ENCODE measurements at places on chromosomes 5 and 9.

GRCh38 chr5:167245868-167246267 is 1045.6 kb upstream of the WWC1 start:
- DNase-seq: no peak

- DNase-seq: no peak
Measured at GRCh38 chr5:140549237-140550144, 2.0 kb downstream of the EIF4EBP3 start.

DNA sequence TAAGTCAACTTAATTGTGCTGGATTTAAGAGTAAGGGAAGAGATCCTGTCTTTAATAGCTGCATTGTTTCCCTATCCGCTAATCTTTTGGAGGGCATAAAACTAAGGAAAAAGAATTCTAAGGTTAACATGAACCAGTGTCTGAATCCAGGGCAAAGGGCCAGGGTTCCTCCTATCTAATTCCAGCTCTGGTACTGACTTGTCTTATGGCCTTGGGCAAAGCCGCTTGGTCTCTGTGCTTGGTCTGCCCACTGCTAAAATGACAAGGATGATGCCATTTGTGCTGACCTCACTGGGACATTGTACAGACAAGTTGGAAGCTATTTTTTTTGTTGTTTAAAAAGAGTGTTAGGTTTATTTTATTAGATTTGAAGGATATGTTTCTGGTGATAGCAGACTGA is 334.7 kb upstream of the PIK3R1 start:
- DNase-seq: no peak

- no peak for DNase-seq
Measured at GRCh38 chr9:16640649-16641048, 229.8 kb downstream of the BNC2 start.

DNA sequence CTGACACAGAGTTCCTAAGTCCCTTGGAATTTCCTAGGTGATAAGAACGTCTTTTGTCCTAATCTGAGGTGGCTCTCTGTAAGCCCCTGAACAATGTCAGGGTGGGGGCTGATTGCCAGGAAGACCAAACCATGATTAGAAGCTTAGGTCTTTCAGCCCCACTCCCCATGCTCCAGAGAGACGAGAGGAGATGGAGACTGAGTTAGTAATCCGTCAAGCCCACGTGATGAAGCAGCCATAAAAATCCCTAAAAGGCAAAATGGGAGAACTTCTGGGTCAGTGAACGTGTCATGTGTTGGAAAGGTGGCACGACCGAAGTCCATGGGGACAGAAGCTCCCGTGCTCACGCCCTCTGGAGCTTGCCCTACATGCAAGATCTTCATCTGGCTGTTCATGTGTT is 85.6 kb downstream of the RAD23B start:
- no peak for DNase-seq

- DNase-seq: no peak
Measured at GRCh38 chr9:90805006-90805996, 3.7 kb downstream of the SYK start.

DNA sequence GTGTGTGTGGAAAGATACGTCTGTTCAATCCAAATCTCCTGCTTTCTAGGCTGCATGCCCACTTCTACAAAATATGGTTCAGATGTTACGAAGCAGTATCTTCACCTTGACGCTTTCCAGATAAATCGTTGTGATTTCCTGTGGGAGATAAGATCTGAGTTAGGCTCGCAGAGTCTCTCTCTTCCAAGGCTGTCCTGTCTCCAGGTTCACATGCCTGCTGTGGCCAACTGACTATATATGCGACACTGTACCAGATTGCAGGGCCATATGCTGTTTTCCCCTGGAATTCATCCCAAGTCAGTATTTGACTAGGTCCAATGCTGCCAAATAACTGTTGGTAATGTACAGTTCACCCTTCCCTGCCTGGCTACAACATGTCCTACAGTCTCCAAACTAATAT is 47.9 kb downstream of the TMEM252 start:
- no peak for DNase-seq

GRCh38 chr9:131627326-131627647 is 82.0 kb downstream of the PRRT1B start:
- DNase-seq: no peak

DNA sequence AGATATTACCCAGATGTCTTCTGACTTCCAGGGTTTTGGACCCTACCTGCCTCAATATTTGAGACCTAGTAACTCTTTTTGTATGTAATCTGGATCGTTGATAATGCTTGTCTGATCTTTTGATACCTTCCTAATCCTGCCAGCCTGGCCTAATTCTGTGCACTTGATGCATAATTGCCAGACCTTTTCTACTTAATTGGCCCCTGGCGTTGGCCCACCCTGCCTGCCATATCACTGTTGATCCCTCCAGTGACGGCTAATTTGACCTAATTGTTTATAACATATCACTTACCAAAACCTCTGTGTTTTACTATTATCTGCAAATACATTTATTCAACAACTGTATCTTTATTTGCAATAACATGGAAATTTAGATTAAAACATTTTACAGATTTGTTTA is 49.0 kb downstream of the SLC44A1 start:
- no peak for DNase-seq

DNA sequence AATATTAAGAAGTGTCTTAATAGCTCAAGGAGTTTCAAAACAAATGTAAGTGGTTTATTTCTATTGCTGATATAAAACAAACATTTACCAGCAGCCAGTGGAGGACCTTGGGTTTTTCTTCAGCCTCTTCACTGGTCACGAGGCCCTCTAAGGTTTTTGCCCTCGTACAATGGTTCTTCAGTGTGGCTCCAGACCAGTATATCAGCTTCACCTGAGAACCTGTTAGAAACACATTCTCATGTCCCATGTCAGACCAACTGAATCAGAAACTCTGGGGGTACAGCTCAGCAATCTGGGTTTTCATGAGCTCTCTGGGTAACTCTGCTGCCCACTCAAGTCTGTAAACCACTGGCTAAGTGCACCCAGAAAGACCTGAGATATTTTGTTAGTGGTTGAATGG is 12.9 kb downstream of the WWC1 start:
- no peak for DNase-seq

DNA sequence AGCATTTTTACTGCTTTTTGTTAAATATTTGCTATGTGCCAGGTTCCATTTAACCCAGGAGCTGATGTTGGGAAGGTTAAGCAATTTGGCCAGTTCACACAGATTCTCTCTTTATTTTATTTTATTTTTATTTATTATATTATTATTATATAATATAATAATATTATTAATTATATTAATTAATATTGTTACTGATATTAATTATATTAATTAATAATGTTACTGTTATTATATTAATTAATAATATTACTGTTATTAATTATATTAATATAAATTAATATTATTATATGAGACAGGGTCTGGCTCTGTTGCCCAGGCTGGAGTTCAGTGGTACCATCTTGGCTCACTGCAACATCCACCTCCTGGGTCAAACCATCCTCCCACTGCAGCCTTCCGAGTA is 593.0 kb upstream of the SGCD start:
- no peak for DNase-seq

- DNase-seq: no peak
Measured at GRCh38 chr9:120532891-120533290, 47.1 kb downstream of the CDK5RAP2 start.

DNA sequence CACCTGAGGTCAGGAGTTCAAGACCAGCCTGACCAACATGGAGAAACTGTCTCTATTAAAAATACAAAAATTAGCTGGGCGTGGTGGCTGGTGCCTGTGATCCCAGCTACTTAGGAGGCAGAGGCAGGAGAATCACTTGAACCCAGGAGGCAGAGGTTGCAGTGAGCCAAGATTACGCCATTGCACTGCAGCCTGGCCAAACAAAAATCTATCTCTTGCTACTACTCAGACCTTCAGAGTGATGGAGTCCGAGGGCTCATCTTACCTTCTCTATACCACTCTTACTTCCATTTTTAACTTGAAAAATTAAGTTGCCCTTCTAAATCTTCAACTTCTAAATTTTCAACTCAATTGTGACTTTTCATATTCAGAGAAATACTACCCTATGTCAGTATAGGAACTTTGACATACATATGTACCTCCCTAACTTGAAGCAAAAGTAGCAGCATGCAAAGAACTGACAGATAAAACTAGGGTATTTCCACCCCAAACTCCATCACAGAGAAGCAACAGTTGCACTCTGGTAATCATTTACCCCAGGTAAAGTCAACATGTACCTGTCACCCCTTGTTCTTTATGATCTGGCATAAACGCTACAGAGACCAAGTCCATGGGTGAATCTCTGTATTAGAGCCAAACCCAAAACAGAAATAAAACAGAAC is 11.4 kb downstream of the ZFAND5 start:
- no peak for DNase-seq

DNA sequence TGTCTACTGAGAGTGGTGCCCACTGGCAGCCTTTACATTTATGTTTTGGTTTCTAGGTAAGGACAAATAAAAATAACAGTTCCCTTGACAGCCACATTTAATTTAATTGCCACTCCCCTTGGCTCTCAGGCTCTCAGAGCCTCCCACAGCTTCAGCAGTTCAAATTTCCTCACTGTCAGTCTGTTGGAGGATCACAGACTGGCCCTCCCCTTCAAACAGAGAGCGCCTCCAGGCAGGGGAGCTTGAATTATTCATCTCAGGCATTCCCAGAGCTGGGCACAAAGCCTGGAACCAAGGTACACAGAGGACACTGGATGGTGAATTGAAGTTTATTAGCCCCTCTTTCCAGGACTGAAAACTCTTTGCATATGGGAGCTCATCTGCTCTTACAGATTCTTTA is 407.7 kb downstream of the SPOCK1 start:
- DNase-seq: no peak

- DNase-seq: no peak
Measured at GRCh38 chr5:89994266-89994665, 415.3 kb downstream of the CETN3 start.

GRCh38 chr9:96089452-96090085 is 212.4 kb downstream of the HSD17B3 start:
- DNase-seq: no peak

DNA sequence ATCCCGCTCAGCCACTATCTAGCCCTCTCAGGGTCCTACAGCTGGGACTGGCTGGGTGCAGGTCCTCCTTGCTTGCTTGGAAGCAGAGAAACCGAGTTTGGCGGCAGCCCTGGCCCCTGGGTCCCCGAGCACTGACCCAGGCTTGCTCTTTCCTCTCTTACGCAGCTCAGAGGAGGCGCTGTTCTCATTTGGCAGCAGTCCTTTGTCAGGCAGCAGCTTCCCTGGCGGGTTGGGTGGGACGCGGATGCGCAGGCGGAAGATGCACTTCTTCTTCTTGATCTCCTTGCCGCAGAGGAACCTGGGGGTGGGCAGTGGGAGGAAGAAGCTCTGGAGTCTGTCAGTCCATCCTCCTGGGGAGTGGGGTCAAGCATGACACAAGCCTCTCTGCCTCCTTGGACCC is 14.5 kb downstream of the PHF19 start:
- DNase-seq: no peak

DNA sequence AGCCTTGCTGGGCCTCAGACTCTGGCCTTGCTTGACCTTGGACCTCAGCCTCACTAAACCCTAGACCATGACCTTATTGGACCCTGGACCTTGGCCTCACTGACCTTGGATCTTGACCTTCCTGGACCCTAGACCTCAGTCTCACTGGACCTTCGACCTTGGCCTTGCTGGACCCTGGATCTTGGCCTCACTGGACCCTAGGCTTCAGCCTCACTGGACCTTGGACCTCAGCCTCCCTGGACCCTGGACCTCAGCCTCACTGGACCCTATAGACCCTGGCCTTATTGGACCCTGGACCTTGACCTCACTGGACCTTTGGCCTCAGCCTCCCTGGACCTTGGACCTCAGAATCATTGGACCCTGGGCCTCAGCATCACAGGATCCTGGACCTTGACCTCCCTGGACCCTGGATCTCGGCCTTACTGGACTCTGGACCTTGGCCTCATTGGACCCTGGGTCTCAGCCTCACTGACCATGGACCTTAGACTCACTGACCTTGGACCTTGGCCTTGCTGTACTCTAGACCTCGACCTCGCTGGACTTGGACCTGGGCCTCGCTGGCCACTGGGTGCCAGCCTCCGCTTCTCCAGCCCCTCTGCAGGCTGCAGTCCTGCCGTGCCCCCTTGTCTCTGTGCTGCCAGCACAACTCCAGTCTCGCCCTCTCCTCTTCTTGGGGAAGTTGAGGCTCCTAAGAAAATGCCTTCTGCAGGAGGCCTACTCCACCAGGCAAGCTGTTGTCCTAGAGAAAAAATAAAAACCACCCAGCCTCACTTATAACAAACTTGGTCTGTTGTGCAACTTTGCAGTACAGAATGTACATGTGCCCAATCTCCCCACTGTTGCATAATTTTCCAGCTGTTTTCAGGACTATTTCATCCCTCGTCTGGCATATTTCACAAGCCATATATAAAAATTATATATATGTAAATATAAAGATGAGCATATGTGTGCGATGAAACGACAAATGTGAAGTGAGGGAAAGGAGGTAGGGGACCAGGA is 11.0 kb upstream of the ADAMTS2 start:
- DNase-seq: no peak

- no peak for DNase-seq
Measured at GRCh38 chr9:127059765-127060361, 62.6 kb downstream of the ANGPTL2 start.

DNA sequence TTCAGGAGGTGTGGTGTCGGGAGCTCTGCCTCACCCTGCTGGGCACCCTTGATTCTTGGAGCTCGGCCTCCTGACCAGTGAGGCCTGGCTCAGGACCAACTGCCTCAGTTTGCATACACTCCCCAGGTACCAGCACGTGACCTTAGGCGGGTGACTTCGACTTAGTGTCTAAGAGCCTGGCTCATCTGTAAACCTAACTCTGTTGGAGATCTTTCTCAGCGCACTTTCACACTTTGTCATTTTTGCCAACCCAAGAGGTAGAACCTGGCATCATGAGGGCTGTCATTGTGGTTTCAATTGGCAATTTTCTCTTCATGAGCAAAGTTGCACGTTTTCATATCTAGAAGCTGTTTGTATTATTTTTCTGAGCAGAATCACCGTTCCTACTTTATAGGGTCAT is 13.4 kb upstream of the WNK2 start:
- DNase-seq: no peak

DNA sequence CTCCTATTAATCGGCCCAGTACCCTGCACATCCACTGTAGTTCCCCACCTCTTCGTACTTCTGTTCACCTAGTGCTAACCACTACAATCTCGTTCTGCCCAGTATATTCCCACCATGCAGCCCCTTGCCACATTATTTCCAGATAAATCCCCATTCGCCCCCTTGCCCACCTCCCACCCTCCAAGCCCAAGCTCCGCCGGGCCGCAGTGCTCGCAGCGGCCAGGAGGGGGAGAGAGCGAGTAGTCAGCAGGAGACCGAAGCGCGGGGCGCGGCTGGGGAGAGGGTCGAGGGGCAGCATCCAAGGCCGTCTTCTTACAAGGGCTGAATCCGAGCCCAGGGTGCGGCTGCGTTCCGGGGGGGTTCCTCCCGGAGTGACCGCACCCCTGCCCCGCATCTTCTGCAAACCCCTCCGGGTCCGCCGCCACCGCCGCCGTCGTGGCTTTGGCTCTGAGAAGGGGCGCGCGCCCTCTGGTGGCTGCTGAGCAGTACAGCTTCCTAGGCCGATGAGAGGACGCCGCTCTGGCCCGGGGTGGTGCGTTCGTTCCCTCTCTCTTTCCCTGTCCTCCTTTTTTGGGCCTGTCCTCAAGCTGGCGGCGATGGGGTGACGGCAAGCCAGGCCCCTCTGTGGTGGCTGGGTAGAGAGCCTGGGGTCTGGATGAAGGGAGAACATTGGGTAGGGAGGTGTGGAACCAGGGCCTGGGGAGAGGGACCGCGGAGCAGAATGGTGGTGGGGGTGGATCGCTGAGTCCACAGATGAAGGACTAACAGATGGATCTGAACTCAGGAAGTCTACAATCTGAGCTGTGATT is 30.0 kb upstream of the PSD2 start:
- DNase-seq: peak; percentile 75

- DNase-seq: no peak
Measured at GRCh38 chr5:149320791-149321330, 24.4 kb upstream of the GRPEL2 start.

- DNase-seq: no peak
Measured at GRCh38 chr5:172166030-172166826, 21.8 kb downstream of the STK10 start.
